ENCODE measurements at places on chromosomes 7 and 10. TPM values are rescaled to one million over a fixed set of nuclear protein-coding genes. Genes with fewer than 3 reads are reported as not detected.

DNA sequence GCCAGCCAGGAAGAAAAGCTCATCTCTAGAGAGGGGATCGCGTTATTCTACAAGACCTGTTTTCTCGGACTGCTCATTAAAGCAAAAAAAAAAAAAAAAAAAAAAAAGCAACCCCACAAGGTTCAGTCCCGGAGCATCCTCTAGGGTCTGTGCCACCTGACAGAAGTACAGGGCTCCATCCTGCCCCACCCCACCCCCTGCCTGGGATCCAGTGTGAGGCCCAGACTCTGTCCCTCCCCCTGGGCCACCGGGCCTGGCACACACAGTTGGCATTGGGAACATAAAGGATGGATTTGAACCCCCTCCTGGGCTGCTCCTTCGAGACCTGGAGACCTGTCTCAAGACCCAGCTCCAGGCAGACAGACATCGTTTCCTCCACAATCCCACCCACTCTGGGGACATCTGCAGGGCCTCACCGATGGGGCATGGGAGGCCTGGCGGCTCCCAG lies 688 bp downstream of the ORAI2 start:
- DNase-seq = no peak

DNA sequence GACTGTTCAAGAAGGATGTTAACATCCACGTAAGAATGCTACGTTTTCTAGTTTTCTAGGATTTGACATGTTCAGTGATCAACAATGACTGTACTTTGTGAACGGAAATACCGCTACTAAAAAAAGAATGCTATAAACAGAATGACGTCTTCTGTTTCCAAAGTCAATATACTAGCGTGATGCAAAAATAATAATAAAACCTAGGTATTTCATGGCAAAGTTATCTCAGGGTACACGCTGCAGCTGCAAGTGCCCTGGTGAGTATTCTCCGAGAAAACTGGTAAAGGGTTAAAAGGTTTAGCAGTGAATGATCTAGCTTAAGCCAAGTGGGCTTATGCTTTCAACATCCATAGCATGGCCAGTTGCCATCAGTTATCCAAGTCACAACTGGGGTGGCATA lies 653.3 kb upstream of the PFKP start:
- DNase-seq = no peak

DNA sequence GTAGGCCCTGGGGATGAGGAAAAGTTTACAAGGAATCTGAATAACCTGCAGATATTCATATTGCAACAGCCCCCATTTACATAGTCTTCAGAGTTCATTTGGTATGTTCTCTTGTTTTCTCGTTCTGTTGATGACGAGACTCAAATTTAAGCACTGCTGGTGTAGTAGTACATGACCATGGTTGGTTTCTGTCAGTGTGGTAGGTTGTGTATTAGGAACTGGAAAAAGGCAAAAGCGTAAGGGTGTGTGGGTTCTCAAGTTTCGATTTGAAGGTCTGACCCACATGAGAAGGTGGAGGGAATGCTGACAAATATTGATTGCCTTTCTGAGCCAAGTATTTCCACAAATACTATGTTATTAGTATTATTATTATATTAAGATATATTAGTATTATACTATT lies 151.7 kb downstream of the AUTS2 start:
- DNase-seq = no peak

DNA sequence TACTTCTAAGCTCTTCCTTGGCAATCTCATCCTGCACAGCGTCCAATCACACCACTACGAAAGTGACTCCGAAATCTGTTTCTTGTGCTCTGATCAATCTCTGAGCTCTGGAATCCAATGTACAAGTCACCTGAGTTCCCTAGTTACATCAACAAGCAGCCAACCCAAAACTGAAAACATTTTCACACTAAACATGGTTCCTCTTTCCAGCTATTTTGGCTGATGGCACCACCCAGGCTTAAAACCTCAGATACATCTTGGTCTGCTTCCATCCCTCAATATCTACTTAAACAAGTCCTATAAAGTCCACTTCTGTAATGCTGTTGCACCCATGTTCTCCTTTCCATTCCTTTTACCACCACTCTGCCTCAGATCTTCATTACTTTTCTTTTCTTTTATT lies 3.6 kb downstream of the BLOC1S2 start:
- no peak for DNase-seq

DNA sequence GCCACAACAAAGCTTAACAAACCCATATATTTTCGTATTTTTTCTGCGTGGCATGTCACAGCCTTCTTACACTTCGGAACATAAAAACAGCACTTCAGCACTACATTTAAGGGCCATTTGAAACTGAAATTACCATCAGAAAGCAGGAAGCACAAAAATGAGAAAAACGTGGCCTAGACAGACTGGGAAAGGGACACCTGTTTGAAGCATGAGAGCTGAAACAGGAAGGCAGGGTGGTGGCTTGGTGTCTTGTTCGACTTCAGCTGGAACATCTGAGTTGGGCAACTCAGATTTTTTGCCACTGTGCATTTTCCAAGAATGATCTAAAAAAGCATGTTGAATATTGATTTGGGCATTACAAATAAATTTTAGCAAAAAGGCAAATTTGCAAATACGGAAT lies 243.2 kb downstream of the ELMO1 start:
- no peak for DNase-seq

DNA sequence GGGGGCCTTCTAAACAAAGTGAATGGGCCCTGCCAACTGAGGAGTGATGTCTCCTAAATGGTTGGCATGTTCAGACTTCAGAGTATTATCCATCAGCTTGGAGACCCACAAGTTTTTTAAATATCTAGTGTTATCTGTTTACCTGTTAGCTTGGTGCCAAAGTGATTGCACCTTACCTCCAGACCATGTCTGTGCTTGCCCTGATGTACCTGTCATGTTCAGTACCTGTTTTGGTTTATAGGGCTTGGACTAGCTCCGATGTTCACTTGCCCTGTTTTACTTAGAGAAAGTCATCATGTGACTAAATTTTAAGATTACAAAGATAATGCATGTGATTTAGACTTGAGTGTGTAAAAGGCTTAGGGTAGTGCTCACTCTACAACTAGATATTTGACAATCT lies 67.7 kb downstream of the CNNM2 start:
- no peak for DNase-seq

- DNase-seq = no peak
Observed at GRCh38 chr7:38669965-38670520, 38.9 kb upstream of the AMPH start.

- no peak for DNase-seq
Observed at GRCh38 chr7:101370836-101371235, 8.2 kb downstream of the COL26A1 start.

DNA sequence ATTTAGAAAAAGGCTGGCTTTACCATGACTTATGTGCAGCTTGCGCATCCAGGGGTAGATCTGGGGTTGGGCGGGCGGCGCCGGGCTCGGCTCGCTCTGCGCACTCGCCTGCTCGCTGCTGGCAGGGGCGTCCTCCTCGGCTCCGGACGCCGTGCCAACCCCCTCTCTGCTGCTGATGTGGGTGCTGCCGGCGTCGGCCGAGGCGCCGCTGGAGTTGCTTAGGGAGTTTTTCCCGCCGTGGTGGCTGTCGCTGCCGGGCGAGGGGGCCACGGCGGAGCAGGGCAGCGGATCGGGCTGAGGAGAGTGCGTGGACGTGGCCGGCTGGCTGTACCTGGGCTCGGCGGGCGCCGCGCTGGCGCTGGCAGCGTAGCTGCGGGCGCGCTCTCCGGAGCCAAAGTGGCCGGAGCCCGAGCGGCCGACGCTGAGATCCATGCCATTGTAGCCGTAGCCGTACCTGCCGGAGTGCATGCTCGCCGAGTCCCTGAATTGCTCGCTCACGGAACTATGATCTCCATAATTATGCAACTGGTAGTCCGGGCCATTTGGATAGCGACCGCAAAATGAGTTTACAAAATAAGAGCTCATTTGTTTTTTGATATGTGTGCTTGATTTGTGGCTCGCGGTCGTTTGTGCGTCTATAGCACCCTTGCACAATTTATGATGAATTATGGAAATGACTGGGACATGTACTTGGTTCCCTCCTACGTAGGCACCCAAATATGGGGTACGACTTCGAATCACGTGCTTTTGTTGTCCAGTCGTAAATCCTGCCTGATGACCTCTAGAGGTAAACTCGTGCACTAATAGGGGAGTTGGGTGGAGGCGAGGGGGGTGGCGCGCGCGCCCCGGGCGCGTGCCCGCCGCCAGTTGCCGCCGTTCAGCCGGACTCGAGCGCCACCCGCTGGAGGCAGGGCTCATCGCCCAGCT lies at the start of gene HOXA5:
Gene HOXA5 (minus strand): TSS at position 659 of the 927 bp plus-strand sequence. CDS start 74 bp downstream, at position 585.
- peak; percentile 87 for DNase-seq

- DNase-seq = no peak
Observed at GRCh38 chr7:99928994-99929729, at the start of gene GJC3. Gene GJC3 (minus strand): TSS chr7:99929620. CDS start chr7:99929620, 0 bp downstream.

DNA sequence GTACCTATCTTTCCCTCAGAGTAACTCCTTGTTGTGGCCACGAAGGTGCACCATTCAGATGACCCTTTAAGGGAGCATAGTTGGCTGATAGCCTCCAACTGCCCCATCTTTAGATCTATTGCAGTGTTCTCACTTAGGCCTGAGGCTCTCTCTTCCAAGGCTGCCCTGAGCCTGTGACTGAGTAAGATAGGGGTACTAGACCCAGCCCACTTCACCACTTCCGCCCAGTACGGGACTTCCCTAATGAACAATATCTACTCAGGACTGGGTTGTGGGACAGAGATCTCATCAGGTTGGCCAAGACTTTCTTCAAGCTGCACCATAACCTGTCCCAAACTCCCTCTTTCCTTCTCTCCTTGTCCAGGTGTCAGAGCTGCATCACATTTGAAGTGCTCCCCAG lies 5.7 kb upstream of the GNAI1 start:
- DNase-seq = no peak

- DNase-seq = no peak
Observed at GRCh38 chr7:50409856-50410745, 40.0 kb downstream of the FIGNL1 start.

DNA sequence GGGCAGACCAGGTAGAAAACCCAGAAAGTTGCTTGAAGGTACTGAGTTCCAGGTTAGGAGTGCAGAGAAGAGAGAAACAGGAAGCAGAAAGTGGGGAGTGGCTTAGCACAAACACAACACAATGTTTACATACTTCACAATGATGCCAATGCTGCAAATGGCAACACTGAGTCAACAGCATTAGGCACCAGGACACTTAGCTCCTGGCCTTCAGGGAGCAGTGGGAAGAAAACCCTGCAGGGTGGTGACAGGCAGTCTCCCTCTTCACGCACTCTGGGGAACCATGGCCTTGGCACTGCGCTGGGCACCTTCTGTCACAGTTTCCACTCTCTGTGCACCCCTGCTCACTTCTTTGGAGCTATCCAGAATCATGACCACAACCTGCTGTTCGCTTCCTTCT lies 7.3 kb downstream of the ICA1 start:
- DNase-seq = no peak

DNA sequence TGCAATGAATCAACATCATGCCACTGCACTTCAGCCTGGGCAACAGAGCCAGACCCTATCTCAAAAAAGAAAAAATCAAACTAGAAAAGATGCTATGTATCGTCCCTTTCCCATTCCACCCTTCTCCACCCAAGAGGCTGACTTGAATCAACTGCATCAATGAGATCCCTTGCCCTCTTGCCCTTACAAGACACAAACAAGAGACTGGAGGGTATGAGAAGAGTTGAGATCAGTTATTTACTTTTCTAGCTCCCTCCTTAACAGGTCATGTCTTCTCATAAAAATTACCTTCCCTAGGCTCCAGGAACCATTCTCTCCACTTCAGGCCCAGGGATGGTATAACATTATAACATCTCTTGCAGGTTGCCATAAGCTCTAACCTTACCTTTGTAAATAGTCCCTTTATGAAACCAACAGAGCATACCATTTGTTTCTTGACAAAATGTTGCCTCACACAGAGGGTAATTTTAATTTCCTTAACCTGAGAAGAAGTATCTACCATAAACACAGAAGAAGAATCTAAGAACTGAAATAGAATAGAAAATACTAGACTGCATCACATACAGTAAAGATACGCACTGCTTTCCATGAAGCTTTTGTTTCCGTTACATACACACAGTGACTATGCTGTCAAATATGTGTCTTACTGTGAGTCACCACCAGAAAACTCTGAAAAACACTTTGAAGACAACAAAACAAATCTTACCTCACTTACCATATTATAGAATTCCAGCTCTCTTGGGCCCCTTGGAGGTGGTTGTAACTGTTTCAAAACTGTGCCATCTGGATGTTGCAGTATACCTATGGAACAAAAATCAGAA lies 30.5 kb downstream of the IPMK start:
- peak; percentile 80 for DNase-seq

GRCh38 chr7:139106959-139107358 lies 2.6 kb downstream of the ZC3HAV1 start:
- DNase-seq = no peak

The OGDHL gene
- not detected for total RNA-seq

The ECHDC3 gene
- 3.7 TPM for total RNA-seq

The RAB19 gene
- not detected for total RNA-seq

The PDE6C gene
- not detected for total RNA-seq

The IDI2 gene
- not detected for total RNA-seq

The PGAM2 gene
- not detected for total RNA-seq

The DPY19L1 gene
- 27.9 TPM for total RNA-seq

The NCF1 gene
- not detected for total RNA-seq
